NCI-H1105 (cell line): ENCODE measurements at places on chromosomes 1 and 21.

DNA sequence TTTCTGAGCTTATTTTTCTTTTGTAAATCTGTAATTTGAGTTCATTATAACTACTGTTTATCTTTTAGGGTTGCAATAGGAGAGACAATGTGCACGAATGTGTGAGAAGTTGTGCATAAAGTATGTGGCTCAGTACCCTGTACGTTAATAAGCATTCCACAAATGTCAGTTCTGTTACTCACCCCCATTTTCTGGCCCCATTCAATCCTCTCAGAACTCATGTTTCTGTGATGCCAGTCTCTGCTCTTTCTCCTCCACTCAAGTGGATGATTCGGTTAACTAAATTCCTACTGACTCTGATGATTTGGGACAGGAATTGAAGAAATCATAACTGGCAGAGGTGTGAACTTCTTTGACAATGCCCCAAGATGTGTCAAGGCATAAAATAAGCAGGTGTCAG is 10.2 kb upstream of the DMRTB1 start:
- DNase-seq: no peak

DNA sequence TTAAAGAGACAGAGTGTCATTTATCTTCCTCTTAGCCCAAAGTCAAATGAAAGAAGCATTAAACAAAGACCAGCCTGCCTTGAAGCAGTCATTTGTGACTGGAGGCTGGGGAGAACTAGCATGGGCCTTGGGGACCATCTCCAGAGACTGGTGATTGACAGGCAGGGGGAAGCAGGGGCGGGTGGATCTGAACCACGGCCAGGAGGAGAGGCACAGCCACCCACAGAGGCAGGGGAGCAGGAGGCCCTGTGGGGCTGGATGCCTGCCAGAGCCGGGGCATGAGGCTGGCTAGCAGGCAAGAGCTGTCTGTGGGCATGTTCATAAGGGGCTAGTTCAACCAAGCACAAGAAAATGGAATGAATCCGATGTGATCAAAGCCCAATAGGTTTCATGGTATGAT is 73.9 kb downstream of the PLXNA2 start:
- peak; percentile 82 for DNase-seq

GRCh38 chr1:110361856-110362255 is 22.7 kb downstream of the RBM15 start:
- DNase-seq: no peak

DNA sequence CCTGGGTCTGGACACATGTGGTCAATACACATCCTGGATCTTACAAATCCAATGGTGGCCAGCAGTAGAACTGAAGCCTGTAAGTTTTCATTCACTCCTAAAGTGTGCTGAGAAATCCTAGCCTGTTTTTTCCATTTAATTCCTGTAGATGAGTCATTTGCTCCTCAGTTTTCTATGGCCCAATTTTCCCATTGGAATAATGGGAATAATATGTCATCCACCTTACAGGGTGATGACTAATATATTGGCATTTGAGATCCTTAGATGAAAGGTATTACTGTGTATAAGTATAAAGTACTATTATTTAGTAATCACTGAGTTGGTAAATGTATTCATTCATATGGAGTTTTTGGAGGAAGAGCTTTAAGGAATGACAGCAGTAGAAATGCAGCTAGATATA is 89.7 kb upstream of the ADAR start:
- DNase-seq: no peak

GRCh38 chr1:59132295-59132694 is 164.6 kb upstream of the FGGY start:
- DNase-seq: no peak

GRCh38 chr1:224404916-224405603 is 29.5 kb downstream of the WDR26 start:
- no peak for DNase-seq

DNA sequence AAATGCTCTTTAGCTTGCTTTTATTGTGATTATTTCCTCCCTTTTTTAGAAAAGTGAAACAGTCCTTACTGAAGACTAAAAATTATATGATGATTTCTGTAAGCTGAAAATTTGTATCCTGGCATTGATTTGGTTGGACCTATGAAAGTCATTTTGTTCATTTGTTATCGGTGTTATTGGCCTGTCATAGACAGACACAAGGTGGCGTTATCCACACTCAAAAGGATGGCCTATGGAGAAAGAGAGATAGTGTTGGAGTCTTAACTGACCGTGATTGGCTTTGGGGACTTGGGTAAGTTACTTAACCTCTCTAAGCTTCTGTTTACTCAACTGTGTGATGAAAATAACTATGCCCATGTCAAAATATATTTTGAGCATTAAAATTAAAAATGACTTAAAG is 203.6 kb upstream of the CHODL start:
- DNase-seq: peak; percentile 44

DNA sequence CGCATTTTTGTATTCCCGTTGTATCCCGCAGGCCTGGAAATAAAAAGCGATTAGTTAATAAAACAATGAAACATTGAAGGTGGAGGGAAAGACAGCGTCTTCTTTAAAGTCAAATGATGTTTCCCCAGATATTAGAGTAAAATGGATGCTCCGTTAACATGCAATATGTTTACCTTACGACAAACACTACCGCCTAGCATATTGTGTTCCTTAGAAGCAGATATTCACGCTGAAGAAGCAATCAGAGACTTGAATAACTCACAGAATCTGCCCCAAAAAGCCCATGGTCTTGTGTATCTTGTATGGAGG is 583 bp upstream of the B4GALT3 start:
- DNase-seq: no peak

DNA sequence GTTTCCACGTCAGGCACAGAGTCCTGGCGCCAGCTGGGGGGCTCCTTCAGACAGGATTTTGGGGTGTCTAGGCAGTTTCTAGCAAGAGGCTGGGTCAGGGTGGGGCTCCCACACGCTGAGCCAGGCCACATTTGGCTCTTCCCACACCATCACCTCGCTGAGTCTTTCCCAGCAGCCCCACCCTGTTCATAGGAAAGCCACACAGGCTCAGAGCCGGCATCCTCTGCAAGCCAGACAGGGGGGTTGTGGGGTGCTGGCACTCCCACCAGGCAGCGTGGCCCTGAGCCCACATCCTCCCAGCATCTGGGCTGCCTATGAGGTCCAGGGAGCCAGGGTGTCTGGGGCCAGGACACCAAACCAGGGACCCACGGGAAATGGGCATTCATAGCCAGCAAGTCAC is 2.8 kb upstream of the GPR153 start:
- DNase-seq: no peak

DNA sequence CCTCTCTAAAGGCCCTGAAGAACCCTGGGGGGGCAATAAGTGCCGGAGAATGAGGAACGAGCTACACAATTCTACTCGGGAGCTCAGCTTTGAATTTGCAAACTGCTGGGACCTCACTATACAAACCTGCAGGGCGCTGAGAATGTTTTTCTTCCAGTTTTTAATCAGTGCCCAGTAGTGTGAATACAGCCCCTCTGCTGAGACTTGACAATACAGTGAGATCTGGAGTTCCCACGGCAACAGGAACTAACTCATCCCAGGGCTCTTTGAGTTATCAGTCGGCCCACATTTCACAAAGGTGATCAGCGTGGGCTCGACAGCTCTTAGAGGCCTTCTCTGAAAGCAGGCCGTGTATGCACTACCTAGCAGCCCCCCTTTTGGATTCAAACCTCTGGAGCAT is 41.7 kb downstream of the TMEM53 start:
- no peak for DNase-seq

DNA sequence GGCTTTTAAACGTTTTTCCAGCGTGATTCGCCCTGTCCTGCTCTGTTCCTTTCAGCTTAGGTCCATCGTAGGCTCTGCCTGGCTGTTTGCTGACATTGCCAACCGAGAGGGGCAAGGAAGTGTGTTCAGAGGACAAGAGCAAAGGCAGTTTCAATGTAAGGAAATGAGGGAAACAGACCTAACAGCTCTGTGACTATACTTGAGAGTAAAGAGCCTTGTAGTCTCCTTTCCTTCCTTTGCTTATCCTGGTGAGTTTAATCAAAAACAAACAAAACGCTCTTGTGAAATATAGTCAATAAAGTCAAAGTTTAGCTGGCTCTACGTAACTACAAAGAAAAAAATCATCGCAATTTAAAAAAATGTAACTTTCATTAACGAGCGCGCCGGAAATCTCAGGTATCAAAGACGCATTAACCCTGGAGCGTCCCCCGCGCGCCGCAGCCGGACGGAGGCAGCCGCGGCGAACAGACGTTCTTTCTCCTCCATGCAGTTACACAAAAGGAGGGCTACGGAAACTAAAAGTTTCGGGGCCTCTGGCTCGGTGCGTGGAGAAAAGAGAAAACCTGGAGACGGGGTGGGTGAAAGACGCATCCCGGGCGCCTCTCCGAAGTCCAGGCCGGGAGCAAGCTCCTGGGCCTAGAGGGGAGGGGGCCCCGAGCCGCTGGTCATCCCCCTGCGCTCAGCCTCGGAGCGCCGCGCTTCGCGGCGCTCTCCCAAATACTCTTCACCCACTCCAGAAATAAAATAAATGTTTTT is 617 bp upstream of the ADGRL2 start:
- DNase-seq: peak; percentile 70
